ENCODE measurements at places on chromosomes 6 and 20. TPM values are rescaled to one million over a fixed set of nuclear protein-coding genes. Genes with fewer than 3 reads are reported as not detected.

Gene ANKRD66
- not detected for total RNA-seq

Gene TOX2
- total RNA-seq, result 1.2 TPM

Gene TNFRSF6B
- total RNA-seq, result not detected

Gene KHDC1
- total RNA-seq, result 1.6 TPM

Gene PRR18
- total RNA-seq, result not detected

Gene OR5V1
- not detected for total RNA-seq

Gene TRAPPC3L
- not detected for total RNA-seq

Gene C2
- total RNA-seq, result 1.6 TPM

Gene SNRPB2
- 99.8 TPM for total RNA-seq

Gene GUCA1A
- not detected for total RNA-seq

Gene WFDC2
- total RNA-seq, result 1.0 TPM

Gene VWA7
- total RNA-seq, result 0.89 TPM

Gene FABP7
- not detected for total RNA-seq

Measured in activated naive CD4-positive, alpha-beta T cell treated with anti-CD3 and anti-CD28 coated beads for 36 hours (primary cell).